WERI-Rb-1 (cell line): ENCODE measurements at places on chromosomes 5 and 9.
A peak's percentile ranks its signal among the peaks of the same experiment; 100 is the strongest.

DNA sequence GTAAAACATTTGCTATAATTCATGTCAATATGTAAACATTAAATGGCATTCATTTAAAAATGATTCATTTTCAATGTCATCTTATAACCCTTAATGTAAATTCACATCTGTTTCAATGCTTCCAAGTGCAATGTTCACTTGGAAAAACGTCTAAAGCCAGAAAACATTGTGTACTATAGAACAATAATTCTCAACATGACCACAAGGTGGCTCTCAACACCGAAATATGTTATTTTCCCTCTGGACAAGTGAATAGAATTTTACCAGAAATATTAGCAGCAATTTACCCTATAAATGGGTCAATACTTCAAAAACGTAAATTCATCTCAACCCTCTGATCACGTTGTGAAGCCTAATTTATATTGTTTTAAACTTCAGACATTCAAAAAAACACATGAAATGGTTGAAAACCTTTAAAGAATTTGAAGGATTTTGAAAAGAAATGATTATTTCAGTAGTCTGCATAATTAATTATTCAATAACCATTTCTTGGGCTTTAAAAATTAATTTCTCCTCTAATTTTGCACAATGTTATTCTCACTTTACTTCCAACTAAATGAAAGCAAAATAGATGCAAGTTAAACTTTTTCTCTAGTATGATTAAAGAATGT is 11.0 kb downstream of the CDH10 start:
- DNase-seq: no peak

DNA sequence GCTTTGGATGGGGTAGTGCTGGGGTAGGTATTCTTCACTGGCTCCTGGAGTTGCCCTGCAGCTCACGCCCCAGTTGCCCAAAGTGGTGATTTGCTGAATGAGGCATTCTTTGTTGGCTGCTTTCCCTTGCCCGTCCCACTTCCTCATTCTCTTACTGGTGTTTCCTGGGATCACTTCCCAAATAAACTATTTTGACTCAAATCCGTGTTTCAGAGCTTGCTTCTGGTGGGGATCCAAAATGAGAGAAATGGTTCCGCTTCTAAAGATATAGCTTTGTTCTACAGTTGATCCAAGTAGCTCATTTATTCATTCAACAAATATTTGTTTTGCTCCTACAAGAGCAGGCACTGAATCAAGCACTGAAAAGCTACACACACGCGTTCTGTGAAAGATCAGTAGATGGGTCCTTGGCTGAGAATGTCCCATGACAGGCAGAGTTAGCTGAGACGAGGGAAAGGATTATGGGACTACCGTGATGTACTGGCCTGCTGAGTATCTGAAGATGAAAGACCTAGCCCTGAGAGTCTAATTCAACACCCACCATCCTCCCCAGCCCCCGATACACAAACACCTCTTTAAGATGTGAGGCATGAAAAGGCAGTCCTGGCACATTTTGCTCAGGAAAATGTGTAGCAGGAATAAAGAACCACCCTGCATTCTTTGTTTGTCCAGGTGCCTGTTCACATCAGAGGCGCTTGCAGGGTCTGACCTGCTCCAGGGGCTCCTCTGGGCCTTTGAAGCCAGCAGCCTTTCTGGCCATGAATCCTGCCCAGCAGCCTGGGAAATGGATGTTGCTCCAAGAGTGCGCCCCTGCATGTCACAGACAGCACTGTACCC is 143.1 kb upstream of the RANBP3L start:
- DNase-seq: no peak

- peak; percentile 83 for DNase-seq
Measured at GRCh38 chr9:128191406-128192046, at the start of gene CIZ1. CIZ1 (minus strand) TSS chr9:128191572; CDS start chr9:128190857, 715 bp downstream.

DNA sequence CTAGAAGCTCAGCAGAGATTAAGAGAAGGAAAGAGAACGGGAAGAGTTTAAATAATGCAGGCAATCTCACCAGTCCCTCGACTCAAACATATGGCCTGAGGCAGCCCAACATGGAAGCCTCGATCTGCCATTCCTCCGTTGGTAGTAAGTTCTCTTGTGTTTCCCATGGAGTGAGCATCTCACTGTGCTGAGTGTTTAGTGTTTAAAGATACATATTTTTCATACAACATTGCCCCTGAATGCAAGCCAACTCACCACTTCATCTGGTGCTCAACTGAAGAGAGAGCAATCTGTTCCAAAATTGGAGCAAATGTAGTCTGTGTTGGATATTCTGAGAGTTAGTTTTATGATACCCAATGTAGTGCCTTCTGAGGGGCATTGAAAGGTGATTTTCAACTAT is 171.5 kb upstream of the ATP10B start:
- no peak for DNase-seq
